Caco-2 (cell line): ENCODE measurements at places on chromosomes 5 and 9.
A peak's percentile ranks its signal among the peaks of the same experiment; 100 is the strongest.

GRCh38 chr5:181181650-181182565 lies 23.1 kb downstream of the TRIM7 start:
- DNase-seq = peak; percentile 79

- no peak for DNase-seq
These were observed 4.5 kb downstream of the LMX1B start for GRCh38 chr9:126618190-126618584.

- no peak for DNase-seq
These were observed 476.5 kb downstream of the SPATA31A7 start for GRCh38 chr9:61666310-61666709.

GRCh38 chr9:27367921-27368315 lies 71.0 kb upstream of the EQTN start:
- no peak for DNase-seq

GRCh38 chr5:81222285-81222684 lies 10.8 kb upstream of the CKMT2 start:
- DNase-seq = no peak

DNA sequence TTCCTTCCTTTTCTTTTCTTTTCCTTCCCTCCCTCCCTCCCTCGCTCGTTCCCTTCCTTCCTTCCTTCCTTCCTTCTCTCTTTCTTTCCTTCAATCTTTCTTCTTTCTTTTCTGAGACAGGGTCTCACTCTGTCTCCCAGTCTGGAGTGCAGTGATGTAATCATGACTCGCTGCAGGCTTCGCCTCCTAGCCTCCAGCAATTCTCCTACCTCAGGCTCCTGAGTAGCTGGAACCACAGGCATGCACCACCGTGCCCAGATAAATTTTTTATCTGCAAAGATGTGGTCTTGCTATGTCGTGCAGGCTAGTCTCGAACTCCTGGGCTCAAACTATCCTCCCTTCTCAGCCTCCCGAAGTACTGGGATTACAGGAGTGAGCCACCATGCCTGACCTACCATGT lies 81.4 kb downstream of the SPATA31C2 start:
- DNase-seq = no peak

GRCh38 chr9:87708986-87709728 lies 16.8 kb upstream of the CTSL start:
- DNase-seq = no peak

DNA sequence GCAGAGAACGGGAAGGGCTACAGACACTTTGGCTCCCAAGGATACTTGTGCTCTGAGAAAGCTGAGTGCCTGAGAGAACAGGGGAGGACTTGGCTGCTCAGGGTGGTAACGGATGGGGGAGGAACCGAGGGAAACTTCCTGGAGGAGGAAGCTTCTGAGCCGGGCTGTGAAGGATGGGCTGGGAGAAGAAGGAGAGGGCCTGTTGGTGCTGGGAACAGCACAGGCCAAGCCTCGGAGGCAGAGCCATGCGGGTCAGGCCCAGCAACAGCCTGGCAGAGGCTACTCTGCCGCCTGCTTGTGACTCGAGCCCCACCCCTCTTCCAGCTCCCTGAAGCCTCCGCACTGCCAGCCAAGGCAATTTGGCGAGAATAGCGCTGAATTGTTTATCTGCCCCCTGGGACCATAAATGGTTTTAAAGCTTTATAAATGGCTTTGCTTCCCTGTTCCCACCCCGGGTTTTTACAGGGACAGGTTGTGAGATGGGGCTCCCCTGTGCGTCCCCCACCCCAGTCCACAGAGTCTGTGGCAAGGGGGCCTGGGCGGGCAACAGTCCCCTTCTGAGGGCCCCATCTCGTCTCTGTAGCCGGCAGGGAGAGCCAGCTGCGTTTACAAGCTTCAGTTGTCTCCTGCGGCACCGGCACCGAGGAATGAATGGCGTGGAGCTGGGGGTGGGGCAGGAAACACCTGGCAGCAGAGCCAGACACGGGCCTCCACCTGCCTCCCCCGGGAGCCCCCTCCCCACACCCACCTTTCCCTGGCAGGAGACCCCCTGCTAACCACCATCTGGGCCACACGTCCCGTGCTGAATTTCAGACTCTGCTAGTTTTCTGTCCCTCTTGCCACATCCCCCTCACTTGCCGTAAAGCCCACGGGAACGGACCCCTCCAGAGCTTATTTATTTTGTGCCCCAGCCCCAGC lies 24.4 kb downstream of the FAM163B start:
- no peak for DNase-seq

GRCh38 chr9:97857606-97858392 lies 4.8 kb downstream of the FOXE1 start:
- no peak for DNase-seq

- no peak for DNase-seq
These were observed 5.6 kb downstream of the SPOUT1 start for GRCh38 chr9:128823903-128824406.
